ENCODE measurements at places on chromosomes 1 and 21. TPM values are rescaled to one million over a fixed set of nuclear protein-coding genes. Genes with fewer than 3 reads are reported as not detected.

DNA sequence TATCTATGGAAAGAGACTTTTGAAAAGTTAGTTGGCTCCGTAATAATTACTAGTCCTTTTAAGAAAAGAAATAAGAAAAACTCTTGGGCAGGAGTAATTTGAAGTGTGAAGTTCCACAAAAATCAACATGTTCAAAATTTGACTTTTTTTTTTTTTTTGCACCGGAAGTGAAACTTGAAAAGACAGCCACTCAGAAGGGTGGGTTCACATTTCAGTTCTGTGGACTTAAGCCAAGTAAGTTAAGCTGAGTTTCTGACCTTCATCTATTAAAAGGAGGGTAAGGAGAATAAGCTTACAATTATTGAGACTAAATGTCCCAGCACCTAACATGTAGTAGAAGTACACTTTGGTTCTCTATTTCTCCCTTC, 11.0 kb downstream of the RO60 start:
- no peak for DNase-seq
- no peak overlapping the region for H3K4me3 ChIP-seq
- 0 out of 2 replicates have a peak, but pooled peaks cover 13% of the 10 kb centered on the region for H3K4me1 ChIP-seq
- no peak overlapping the region for H3K27ac ChIP-seq
- no peaks in the 10 kb centered on the region for H3K27me3 ChIP-seq

GRCh38 chr1:6538956-6539355, 15.4 kb downstream of the NOL9 start:
- no peak overlapping the region for H3K4me3 ChIP-seq
- H3K27ac ChIP-seq: 0 out of 2 replicates have a peak overlapping the region, but pooled peaks have one; percentile 32

GRCh38 chr21:31667132-31667531, 7.6 kb downstream of the SOD1 start:
- peaks cover 27% of the 10 kb centered on the region for H3K4me1 ChIP-seq
- H3K4me3 ChIP-seq: no peak overlapping the region
- H3K27ac ChIP-seq: peak overlapping the region; percentile 13
- no peaks in the 10 kb centered on the region for H3K27me3 ChIP-seq
- H3K36me3 ChIP-seq: peaks cover 20% of the 10 kb centered on the region
- DNase-seq: no peak

DNA sequence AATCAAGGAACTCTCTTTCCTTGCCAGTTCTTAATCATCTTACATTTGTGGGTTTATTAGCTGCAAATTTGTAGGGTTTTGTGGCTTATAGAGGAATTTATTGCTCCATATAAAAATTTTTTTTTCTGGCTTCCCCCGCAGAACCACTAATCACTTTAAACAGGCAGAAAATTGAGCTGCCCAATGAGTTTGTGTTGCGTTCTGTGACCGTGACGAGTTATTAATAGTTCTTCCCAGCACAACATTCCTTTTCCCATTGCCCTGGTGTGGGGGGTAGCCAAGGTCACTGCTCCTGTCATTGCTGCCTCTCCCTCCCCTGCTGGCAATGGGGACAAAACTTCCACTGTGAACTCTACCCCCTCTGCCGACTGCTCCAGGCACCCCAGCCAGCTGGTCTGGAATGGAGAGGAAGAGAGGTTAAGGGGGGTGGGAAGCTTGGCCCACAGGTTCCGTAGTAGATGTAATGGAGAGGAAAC, 55.1 kb downstream of the UBE2T start:
- DNase-seq: no peak
- H3K4me3 ChIP-seq: no peak overlapping the region
- no peaks in the 10 kb centered on the region for H3K27me3 ChIP-seq
- H3K36me3 ChIP-seq: no peaks in the 10 kb centered on the region

HENMT1 gene
- total RNA-seq: 7.0 TPM

Data from GM23338 (cell line).